NCI-H460 (cell line): ENCODE measurements at places on chromosomes 3 and 15.

- DNase-seq, result peak; percentile 6
Observed at GRCh38 chr15:82146990-82147461, 101.2 kb upstream of the MEX3B start.

DNA sequence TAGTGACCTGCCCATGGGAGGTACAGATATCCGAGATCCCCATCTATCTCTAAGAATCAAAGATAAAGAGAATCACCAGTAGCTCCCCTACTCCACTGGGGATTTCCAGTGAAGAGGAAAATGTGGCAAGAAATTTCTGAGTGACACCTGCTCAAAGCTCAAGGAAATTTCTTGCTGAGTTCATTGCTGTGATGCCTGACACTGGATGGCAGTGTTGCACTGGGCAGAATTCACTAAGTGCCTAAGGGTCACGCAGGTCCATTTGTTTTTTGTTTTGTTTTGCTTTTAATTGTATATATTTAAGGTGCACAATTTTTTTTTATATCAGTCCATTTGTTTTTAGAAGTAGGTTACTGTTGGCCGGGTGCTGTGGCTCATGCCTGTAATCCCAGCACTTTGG is 109.5 kb upstream of the KCNAB1 start:
- DNase-seq, result peak; percentile 21

DNA sequence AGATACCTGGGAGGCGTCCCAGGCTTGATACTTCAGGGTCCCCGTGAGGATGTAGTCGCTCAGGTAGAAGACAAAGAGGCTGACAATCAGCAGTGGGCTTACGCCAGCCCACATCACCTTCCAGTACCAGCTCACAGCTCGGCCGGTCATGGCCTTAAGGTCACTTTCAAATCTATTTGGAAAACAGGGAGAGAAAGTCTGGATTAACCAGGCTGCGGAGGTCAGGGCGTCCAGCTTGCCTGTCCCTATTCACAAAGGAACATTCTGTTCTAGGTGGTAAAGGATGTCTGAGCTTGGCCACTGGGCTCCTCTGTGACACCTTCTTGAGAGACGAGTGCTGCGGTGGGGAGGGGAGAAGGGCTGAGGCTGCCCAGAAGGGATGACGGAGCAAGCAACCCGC is 36.5 kb downstream of the SLC6A20 start:
- no peak for DNase-seq

GRCh38 chr15:88029696-88030095 is 226.8 kb downstream of the NTRK3 start:
- no peak for DNase-seq

- DNase-seq, result no peak
Observed at GRCh38 chr3:109098079-109098644, 19.8 kb downstream of the MORC1 start.

- DNase-seq, result no peak
Observed at GRCh38 chr3:77412021-77412438, 372.1 kb downstream of the ROBO2 start.

GRCh38 chr15:98541519-98541918 is 106.8 kb upstream of the IGF1R start:
- DNase-seq, result no peak

DNA sequence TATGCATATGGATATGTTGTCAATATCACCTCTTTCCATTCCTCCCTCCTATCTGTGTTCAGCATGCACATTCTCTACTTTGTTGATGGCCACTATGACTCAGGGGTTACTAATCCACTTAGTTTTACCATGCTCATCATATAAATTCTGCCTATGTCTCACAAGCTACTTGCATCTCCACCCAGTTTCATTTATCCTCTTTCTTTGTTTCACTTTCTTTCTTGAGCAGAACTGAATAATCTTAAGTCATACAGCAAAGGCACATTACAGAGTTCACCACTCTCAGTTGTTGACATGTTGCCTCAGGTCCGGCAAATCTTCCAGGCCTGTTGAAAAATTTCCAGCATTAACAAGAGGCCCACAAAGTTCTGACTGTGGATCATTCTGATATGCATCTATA is 71.5 kb downstream of the SSR3 start:
- no peak for DNase-seq

DNA sequence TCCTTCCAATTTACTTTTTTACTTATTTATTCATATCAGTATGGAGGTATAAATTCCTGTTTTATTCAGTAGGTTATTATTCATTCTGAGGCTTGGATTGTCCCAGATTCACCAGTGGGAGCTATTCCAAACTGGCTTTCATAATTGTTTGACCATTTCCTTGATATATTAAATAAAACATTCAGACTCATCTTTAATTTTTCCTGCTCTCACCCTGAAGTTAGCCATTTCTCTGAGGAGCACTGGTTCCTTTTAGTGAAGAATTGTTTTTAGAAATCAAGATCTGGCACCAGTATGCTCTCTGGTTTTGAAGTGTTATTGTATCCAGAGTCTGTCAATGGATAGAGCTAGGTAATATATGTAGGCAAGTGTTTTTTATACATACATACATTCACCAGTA is 66.9 kb upstream of the DCBLD2 start:
- DNase-seq, result no peak

DNA sequence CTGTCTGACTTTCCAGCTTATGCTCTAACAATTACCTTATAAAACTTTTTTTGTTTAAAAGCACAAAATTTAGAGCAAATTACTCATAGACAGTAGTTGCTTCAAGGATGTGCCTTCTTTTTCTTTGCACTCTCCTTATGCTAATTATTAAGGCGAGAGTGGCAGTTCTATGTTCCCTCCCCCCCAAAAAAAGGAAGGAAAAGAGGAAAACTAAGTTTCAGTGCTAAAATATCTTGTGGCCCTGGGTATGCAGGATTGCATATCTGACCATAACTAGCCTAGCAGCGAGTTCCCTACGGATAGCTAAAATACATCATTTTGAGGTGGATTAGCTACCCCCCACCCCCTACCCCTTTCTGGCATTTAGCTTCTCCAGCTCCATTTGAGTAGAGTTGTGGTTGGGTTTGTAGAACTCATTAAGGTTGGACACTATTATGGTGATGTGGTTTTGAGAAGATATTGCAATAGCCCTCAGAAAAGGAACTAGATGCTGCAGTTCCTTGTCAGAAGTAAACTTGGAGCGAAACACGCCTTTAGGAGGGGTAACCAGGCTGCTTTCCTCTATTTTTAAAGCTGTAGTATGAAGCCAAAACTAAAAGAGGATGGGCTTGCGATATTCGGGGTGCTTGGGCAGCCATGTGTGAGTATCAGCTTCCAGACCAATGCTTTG is 174.6 kb downstream of the AKAP13 start:
- DNase-seq, result no peak

DNA sequence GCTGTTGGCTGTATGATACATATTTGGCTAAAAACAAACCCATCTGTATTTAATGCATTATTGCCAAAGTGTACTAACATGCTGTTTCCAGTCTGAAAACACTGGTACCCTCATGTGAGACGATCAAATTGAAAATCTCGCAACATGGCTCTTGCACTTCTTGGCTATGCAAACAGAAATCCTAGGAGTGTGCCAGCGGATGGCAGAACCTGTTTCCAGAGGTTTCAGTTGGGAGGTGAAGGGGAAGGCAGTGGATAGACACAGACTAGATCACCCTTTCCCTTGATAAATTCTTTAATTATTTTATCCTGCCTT is 350.3 kb downstream of the TUSC7 start:
- DNase-seq, result no peak

GRCh38 chr15:66105286-66106265 is 148.0 kb downstream of the MEGF11 start:
- DNase-seq, result no peak

DNA sequence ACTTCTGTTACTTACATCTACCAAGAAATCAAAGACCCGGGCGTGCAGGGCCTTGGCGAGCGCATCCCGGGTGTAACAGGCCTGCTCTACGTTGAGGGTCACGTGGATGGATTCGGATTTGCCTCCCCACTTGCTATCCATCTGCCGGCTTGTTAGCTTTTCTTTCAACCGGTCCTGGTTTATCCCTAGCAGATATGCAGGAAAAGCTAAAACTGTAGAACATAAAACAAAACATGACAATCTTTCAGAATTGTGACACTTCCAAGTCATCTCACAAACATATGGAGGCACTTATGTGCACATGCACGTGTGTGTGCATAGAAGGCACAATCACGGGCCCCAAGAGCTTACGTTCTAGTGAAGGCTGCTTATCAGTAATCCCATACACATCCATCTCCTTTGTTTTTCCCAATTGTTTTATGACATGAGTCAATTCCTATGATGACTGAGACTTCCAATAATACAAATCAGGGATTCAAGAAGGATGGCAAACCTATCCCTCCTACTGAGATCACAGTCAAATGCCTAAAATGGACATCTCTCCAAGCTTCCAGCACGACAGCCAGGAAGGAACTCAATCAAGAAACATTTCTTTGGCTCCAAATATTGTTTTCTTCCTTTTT is 11.3 kb downstream of the LDHAL6B start:
- DNase-seq, result no peak

- DNase-seq, result no peak
Observed at GRCh38 chr3:71510510-71510909, 73.0 kb downstream of the FOXP1 start.

- DNase-seq, result no peak
Observed at GRCh38 chr3:147049821-147050220, 356.5 kb downstream of the ZIC4 start.

GRCh38 chr3:12898965-12899755 is 57.8 kb upstream of the RPL32 start:
- DNase-seq, result no peak

DNA sequence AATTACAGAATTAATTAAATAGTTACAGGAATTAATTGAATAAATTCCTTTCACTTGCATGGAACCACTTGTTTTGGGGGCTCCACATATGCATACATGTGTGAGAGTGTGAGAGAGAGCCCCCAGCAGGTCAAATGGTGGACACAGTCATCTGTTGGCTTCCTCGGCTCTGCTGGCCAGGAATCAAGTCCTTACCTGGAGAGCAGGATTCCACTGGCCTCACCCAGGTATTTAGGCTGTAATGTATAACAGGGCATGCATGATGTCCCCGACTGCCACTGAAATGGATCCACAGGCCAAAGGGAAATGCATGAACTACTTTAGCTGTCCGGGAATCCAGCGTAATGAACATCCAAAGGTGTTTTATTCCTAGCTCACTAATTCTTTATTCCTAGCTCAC is 139.7 kb upstream of the SMAD3 start:
- DNase-seq, result no peak

DNA sequence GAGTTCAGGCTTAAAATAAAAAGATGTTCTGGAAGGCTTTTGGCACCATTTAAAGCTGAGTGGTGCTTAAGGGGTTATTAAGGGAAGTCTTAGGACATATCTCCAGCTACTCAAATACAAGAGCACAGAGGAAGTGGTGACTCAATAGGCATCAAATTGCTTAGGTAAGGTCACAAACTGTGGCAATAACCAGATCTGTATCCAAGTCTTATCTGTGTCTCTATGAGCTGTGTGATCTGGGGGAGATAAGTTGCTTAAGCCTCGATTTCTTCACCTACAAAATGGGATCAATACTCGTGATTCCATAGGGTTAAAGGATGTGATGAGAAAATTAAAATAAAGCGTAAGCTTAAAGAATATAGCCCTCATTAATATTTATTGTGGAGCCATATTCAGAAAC is 7.6 kb downstream of the HDC start:
- DNase-seq, result no peak

DNA sequence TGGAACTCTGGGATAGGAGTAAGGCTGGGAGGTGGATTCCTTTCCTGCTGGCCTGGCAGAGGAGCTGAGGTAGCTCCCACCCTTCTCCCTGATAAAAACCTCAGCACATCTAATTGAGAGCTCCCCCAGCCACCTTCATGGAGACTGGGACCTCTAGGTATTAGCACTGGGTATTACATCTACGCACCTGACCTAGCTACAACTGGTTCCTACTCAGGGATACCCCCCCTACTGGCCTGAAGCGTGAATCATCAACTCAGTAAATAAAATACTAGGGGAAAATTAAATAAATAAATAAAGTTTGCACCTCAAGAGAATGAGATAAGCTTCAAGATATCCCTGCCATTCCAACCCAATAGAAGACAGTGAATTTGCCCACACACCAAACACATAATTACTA is 140.4 kb downstream of the NEK10 start:
- DNase-seq, result no peak
